ENCODE measurements at places on chromosomes 5 and 9.

DNA sequence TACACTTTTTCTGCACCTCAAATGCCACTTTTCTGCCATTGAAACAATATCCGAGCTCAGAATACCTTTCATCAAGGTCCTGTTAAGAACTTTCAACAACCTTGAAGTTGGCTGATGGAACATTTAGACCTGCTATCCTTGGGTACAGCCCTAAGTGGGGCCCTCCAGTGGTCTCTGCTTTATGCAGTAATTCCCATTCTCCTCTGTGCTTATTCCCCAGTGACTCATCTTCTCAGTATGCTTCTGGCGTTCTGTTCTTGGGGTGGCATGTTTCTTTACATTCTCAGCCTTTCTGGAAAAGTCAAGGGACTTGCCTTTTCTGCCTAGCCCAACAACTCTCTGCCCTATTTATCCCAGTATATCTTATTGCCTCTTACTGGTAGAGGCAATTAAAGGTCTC, 7.1 kb downstream of the ANP32B start:
- DNase-seq: no peak

GRCh38 chr5:179139111-179139935, 79.2 kb downstream of the ZNF354C start:
- no peak for DNase-seq

DNA sequence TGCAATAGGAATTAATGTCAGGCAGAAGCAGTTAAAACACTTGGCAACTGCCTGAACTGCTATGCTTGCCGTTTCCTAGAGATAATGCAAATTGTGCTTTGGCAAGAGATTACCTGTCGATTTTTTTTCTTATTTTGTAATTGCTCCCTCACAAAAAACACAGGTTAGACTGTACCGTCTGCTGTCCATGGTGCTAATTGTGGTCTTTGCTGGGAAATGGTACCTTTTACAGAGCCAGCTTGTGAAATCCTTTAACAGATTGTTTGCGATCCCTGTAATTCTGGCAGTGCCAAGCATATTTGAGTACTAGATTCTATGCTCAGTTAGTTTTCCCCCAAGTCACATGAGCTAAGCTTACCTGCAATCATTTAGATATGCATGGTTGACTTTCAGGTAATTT, 2125.8 kb upstream of the WWC1 start:
- DNase-seq: no peak

- DNase-seq: no peak
These were observed 25.3 kb upstream of the CXCL14 start for GRCh38 chr5:135604056-135604455.

GRCh38 chr9:73371801-73372200, 220.1 kb downstream of the ANXA1 start:
- DNase-seq: no peak

DNA sequence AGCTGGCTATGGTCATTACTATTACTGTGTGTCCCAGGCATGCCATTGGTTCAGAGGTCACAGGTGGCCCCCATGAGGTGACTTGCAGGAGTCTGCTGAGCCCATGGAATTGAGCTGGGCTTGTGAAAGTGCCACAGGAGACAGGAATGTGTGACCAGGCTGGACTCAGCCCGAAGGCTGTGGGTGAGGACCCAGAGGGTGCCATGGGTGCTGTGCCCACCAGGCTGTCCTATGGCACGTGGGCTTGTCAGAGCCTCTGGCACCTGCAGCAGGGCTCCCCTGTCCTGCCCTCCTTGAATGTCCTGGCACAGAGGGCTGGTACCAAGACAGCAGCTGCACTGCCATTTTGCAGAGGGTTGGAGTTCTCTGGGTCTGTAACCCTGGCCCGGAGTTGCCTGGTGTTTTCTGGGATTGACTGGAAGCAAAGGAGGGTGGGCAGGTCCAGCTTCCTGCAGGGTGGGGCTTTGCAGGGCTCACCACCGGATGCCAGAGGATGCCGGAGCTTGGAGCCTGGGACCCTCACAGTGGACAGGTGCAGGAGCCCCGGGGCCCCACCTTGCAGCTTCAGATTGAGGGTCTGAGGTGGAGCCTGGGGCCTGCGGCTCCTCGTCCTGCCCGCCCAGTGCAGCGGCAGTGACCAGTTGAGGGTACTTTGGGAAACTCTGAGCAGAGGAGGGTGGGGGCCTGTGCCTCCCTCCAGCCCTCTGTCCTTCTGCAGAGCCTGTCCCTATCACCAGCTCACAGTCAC, 14.2 kb downstream of the COL5A1 start:
- DNase-seq: no peak

- DNase-seq: no peak
These were observed 111.0 kb upstream of the RETREG1 start for GRCh38 chr5:16727755-16728325.

GRCh38 chr5:160699301-160699700, 152.7 kb downstream of the ATP10B start:
- no peak for DNase-seq

DNA sequence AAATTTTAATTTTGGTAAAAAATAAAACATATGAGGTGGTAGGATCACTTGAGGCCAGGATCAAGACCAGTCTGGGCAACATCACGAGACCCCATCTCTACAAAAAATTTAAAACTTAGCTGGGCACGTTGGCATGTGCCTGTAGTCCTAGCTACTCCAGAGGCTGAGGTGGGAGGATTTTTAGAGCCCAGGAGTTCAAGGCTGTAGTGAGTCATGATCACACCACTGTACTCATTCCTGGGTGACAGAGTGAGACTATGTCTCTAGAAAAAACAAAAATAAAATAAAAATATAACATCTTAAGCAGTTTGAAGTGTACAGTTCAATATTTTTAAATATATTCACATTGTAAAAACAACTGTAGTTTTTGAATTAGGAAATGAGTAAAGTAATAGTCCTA, 108.3 kb downstream of the SMIM15 start:
- DNase-seq: no peak

DNA sequence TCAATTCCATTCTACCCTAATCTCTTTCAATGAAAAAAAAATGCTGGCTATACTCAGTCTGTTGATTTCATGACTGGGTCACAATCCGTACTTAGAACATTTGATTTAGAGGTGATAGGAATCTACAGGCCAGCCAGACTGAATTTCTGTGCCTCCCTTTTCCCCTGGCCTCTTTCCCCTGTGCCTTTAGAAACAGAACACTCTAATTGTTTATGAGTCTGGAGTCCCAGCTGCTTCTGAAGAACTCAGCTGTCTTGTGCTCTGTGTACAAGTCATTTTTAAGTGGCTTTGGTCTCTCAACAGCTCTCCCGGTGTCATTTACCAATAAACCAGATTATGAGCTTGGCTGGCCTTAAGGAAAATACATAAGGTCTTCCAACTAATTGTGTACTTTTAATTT, 94.1 kb upstream of the ITGA2 start:
- no peak for DNase-seq

DNA sequence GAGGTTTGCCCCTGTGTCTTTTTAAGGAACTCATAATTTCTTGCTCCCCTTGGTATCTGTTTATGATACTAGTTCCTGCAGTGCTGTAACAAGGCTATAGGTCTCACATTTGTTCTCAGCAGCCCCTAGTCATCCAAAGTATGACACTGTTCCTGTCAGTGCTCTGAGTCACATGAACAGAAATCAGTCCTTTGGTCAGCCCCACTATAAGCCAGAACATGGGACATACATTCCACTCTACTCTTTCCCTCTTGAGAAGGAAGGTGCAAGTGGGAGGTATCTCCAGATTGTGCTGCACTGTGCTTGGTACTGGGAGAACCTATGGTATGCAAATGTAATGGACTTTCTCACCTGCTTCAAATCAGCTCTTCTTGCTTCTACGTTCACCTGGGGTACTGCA, 87.0 kb downstream of the IARS1 start:
- no peak for DNase-seq

- no peak for DNase-seq
These were observed 1.2 kb upstream of the RUSC2 start for GRCh38 chr9:35488566-35489312.
